ENCODE measurements at places on chromosomes 5 and 9.

DNA sequence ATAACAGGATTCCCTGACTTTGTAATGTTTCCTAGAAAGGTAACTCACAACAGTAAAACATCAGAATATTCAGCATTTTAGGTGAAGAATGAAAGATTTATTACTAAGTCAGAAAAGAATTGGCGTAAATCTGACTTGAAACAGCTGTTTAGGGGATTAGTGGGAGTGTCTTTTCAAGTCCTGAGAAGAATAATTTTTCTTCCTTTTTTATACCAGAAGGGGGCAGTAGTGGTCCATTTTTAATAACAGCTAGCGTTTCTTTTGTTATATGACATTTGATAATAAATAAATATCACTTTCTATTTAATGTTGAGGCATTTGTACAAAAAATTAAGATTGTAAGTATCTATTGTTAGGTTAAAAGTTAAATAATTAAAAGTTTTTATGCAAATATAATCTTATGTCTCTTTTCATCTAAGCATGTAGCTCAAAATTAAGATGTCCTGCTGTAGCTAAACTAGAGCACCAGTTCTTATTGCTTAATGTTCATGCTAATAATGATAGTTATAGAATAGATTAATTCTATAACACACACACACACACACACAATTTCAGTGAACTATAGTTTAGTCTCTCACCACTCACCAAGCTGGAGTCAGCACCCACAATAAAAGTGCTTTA is 258.7 kb upstream of the ARRDC3 start:
- peak; percentile 11 for DNase-seq

GRCh38 chr5:157747173-157747740 is 3.7 kb downstream of the LSM11 start:
- DNase-seq = no peak

DNA sequence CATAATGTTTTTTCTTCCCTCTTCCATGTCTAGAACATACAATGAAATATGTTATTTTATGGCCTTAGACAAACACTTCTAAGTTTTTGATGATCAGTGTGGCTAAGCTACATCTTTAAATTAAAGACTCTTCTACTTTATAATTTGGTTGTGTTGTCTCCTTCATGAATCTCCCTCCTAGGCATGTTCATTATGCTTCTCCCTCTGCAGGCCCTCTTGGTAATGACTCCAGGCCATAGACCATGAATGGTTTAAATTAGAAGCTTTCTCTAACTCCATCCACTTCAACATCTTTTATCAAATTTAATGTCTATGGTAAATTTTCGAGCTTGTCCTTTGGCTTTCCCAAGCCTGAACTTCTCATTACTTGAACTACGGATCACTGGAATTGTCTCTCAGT is 342.7 kb upstream of the ADAMTS16 start:
- no peak for DNase-seq

- DNase-seq = no peak
Measured at GRCh38 chr5:10306806-10307205, 896 bp downstream of the CMBL start.

DNA sequence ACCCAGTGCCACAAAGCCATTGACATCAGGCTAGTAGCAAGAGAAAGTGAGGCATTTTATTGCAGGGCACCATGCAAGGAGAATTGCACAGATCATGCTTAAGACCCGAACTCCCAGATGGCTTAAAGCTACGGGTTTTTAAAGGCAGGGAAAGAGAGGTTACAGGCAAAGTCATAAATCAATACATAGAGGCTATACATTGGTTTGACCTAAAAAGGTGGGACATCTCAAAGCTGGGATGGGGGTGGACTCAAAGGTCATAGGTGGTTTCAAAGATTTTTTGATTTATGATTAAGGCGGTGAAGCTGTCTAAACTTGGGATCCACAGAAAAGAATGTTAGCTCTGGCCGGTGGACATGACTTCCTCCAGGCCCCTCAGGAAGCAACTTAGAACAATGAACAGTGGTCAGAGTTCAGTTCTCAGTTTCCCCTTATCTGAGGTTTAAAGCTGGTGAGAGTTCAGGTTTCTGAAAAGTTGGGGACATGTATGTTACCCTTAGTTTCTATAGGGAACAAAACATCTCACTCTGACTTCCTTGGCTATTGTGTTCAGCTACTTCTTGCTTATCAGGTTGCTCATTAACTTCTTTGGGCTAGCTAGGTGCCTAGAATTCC is 6.0 kb upstream of the RBM22 start:
- DNase-seq = no peak

DNA sequence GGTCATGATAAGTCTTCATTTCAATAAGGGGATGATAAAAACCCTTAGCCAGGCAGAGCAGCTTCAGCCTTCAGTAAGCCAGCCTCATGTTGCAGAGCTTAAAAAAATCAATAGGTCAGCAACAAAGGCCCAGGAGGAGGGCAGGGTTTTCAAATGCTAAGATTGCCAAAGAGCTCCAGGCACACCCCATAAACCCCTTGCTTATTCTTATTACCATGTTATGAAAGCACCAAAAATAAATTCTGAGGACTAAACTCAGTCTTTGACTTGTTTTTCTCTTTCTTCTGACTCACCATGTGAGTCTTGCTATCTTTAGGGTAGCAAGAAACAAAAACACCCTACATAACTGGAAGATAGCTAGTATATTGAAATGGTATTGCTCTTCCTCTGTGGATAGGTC is 317.1 kb downstream of the KCTD16 start:
- no peak for DNase-seq

Measured in NCI-H526 treated with DMSO at 0.1 percent for 48 hours (cell line).